ENCODE measurements at places on chromosomes 1 and 21. TPM values are rescaled to one million over a fixed set of nuclear protein-coding genes. Genes with fewer than 3 reads are reported as not detected.

Gene FCRL2
- total RNA-seq, result not detected

Gene FAM43B
- total RNA-seq, result 0.08 TPM

Gene KRTAP10-2
- total RNA-seq, result not detected

Gene PLA2G2D
- total RNA-seq, result not detected

Gene OR14K1
- total RNA-seq, result not detected

DNA sequence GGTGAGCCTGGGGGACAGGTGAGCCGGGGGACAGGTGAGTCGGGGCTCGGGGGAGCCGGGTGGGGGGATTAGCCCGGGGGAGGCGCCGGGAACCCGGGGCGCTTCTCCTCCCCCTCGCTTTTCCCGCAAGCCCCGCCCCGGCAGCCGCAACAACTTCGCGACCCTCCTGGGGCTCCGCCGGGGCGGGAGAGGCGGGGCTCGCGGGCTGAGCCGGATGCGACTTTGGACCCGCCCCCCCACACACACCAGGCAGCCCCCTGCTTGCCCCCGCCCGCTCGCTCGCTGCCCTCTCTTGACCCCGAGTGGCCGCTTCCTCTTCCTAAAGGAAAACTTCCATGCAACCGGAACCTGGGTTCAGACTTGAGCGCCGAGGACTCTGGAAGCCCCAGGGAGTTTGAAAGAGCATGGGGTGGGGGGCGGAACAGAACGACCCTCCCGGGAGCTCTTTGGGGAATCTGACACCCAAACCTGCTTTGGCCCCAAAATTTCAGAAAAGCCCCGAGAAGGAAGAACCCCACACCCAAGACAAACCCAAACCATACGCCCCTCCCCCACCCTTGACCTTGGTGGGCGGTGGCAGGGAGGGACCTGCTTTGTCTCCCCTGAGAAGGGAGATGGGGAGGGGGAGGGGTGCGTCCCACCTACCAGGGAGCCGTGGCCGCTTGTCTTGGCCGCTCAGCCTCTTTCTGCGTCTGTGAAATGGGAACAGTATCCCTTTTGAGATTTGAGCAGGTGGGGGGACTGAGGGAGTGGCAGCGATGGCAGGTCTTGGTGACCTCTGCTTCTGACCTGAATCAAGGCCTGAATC is 550 bp downstream of the ARHGEF16 start:
- DNase-seq, result no peak

- DNase-seq, result peak; percentile 32
Measured at GRCh38 chr1:201603613-201604232, 64.8 kb downstream of the NAV1 start.

GRCh38 chr1:78607334-78607927 is 12.8 kb upstream of the IFI44L start:
- DNase-seq, result peak; percentile 12

DNA sequence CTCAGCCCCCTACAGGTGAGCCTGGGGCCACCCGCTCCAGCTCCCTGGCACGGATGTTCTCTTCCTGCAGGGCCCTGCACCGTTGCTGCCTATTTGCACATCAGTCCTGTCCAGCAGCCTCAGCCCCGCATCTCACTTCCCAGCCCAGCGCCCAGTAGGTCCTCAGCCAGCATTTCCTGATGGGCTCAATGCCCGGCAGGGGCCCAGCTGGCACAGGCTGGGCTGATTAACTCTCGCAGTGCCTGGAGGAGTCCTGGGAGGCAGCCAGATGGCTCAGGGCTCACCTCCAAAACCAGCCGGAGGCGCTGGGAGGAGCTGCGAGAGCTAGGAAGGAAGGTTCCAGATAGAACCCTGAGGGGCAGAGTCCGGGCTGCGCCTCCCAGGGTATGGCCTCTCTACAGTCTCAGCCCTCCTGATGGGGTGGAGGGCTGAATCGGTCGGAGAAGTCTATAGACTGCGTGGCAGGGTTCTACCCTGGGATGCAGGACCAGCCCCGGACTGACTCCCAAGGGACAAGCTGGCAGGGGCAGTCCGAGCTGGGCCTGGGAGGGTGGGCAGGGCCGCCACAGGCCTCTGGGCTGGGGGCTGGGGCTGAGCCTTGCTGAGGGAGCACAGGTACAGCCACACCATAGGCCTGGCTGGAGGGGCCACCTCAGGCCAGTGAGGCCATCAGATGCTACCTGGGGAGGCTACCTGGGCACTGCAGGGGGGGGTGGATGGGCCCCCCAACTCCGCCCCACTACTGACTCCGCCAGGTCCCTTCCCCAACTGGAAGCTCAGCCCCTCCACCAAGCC is 19.2 kb upstream of the CLSTN1 start:
- DNase-seq, result no peak

DNA sequence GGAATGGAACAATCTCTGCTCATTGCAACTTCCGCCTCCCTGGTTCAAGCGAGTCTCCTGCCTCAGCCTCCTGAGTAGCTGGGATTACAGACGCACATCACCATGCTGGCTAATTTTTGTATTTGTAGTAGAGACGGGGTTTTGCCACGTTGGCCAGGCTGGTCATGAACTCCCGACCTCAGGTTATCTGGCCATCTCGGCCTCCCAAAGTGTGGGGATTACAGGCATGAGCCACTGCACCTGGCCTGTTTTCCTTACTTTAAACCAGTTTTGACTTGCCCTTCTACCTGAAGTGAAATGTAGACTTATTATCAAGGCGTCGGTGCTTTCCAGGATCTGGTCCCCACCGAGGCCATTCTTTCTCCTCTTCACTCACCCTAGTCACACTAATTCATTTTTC is 141.8 kb downstream of the DYRK1A start:
- no peak for DNase-seq

DNA sequence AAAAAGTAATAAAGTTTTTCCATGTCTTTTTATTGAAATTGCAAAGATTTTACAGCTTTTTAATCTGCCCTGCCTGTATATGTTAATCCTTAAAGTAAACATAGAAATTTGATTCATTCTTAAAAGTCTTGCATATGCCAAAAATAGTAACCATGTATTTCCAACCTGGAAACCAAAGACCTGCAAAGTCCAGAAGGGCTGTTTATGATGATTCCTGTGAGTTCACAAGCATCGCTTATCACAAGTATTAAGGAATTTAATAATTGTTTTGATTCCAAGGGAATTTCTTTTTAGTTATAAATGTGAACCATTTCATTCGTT is 199.1 kb downstream of the PTPRC start:
- DNase-seq, result no peak

DNA sequence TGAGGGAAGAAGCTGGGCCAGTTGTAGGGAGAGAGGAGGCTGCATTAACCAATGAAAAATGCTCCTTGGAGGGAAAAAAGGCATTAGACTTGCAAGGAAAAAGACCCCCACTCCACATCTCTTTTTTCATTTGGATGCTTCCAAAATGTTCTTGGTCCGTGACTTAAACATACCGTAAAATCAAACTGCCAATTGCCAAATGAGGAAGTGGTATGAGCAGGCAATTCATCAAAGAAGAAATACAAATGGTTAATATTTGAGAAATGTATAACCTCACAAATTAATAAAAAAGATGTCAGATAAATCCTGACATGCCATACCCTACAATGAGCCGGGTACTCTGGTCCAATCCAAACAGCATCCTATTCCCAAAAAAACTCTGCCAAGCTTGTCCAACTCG is 30.6 kb downstream of the KANK4 start:
- no peak for DNase-seq

DNA sequence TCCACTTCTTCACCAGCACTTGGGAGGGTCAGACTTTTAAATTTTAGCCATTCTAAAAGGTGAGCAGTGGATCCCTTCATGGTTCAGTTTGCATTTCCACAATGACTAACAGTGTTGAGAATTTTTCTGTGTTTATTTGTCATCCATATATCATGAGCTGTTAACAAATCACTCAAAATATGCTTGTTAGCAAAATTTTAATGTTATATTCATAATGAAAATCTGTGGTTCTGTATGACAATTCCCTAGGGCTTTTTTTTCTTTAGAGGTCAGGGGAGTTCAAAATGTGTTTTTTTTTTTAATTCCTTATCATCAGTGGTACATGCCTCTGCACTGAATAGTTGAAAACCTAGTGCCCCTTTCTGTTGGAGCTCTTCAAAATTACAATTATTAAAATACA is 682.2 kb upstream of the ADGRL2 start:
- no peak for DNase-seq

DNA sequence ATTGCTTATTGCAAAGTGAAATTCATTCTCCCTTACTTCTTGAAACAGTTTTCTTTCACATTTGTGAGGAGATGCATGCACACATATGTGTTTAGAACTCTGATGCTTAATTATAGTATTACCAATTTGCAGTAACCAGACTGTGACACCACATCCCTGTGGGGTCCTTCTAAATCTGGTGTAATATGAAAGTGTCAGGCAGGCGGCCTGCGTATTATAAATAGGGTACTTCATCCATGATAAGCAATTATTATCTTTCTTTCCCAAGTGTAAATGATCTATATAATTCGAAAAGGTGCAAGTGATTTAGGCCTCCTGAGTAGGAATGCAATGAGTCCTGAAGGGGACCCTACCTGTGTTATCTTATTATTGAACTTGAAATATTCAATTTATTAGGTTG is 876 bp downstream of the EFCAB7 start:
- DNase-seq, result no peak

DNA sequence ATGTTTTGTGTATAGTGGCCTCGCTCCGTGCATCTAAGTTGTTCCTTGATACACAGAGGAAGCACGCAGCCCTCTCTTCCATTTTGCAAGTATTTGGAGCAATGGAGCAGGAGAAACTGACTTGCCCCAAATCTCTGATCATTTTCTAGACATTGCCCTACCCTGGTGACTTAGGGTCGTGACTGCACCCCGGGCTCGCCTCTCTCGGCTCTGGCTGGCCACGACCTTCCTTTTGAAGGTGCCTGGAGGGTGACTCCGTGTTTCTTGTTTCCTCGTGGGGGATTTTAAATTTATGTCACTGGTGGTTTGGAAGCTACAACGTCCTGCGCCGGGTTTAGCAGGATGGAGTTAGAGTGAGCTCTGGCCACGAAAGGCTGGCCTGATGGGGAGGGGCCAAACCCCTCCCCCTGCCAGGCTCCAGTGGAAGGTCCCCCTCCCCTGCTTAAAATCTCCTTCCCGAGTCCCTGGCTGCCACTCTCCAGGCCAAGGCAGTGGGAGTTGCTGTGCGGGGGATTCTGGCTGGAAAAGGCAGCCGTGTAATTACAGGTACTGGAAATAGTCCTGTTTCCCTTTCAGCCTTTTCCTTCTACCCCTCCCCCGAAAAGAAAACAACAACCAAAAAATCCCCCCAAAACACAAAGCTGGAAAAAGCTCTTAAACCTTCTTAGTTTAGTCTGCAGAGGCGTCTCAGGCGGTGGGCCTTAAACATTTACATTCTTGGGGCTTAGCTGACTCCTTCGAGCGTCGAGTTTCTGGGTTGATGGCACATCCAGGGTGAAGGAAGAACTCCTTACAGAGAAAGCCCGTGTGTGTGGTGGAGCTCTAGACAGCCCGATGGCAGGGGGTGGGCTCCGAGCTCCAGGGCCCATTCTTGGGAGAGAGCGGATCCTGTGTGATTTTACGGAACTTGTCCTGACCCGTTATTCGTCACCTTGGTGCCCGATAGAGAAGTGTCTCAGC is 28.1 kb downstream of the SPSB1 start:
- no peak for DNase-seq

DNA sequence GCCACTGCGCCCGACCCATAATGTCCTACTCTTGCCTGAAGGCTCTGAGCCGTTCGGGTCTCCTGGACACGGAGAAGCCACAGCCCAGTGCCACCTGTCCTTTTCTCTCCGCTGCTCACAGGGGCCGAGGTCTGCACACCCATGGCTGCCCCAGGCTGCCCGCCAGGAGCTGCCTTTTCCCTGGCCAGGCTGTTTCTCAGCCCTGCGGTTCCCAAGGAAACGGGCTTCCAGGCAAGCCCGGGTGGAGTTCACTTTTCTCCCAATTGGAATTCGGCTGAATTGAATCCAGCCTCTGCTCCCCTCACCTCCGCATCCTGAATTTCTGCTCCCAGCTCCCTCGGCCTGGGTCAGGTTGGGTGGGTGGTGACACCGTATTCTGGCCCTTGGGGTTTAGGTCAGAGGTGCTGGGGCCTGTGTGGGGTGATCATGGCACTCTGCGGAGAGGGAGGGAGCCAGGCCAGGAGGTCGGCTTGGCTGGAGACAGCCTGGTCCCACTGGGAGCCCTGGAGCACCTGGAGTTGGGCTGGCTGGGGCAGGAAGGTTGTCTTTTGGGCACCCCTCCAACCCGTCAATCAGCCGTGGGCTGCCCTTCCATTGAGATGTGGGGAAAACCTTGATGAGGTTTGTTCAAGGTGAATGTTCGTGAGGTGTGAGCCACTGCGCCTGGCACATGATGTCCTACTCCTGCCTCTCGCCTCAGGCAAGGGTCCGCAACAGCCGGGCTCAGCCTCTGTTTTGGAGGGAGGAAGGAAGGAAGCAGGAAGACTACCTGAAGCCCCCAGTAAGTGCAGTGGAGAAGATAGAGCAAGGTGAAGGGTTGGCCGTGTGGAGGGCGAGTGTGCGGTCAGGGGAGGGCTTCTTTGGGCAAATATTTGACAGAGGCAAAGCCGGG is 25.1 kb downstream of the RRP1 start:
- no peak for DNase-seq

DNA sequence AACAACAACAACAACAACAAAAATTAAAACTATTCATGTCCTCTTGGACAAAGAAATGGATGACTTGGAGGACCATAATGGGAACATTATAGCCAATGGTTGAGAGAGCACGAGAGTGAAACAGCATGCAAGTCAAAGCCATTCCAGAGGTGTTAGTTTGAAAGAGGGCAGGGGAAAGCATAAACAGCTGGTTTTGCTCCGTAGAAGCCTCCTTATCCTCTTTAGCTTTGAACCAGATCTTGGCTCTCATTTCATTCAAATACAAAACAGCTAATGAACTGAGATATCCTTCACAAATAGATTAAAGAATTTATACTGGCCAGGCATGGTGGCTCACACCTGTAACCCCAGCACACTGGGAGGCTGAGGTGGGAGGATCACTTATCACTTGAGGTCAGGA is 8.7 kb upstream of the SMG7 start:
- DNase-seq, result no peak

- DNase-seq, result peak; percentile 65
Measured at GRCh38 chr1:67118191-67118590, 16.6 kb downstream of the C1orf141 start.

DNA sequence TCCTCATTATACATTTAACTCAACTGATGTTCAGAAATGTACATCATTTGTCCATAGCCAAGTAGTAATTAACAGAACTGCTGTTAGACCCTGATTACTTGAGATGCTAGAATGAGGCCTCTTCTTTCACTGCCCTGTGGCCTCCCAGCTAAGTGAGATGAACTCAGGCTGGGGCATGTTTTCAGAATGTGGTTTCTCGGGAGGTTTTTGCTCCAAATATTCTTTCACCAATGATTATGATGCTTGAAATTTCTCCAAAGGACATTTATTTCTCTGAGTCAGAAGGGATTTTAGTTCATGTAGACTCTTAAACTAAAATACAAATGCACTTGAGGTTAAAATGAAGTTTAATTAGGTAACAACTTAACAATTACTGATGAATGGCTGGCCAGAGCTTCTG is 34.6 kb upstream of the ADAMTS5 start:
- no peak for DNase-seq

Measured in HT1080 (cell line).